Pancreas (tissue), 10 donors: ENCODE measurements at places on chromosomes 11 and 22.

- H3K4me3 ChIP-seq, result no peak overlapping the region
- DNase-seq, result no peak
- H3K4me1 ChIP-seq, result no peaks in the 10 kb centered on the region
Measured at GRCh38 chr11:5541427-5541826, 6.9 kb downstream of the OR52H1 start.

DNA sequence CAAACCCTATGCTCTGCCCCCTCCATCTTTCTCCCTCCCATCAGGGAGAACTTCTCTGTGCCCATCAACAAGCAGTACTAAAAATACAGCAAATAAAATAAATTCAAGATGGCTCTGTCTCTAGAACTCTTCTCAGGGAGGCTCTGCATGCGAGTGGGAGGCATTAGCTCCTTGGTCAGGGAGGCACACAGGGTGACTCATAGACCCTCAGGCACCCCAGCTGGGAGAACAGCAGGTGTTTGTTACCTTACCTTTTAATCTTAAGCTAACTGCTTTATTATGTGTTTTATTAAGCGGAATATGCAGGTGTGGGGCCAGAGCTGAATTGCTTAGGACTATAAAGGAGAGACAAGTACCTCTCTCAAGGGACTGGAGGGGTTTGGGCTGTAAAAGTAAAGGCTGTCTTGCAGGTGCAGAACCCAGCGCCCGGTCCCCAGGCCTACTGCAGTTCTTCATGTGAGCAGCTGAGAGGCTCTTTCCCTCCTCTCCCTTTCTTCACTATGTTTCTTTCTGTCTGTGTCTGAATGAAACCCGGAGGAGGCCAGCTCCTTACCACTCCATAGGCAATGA lies 20.8 kb downstream of the CSNK2A3 start:
- no peak overlapping the region for H3K4me3 ChIP-seq
- no peaks in the 10 kb centered on the region for H3K36me3 ChIP-seq
- H3K27ac ChIP-seq, result no peak overlapping the region
- no peak for DNase-seq
- H3K4me1 ChIP-seq, result no peaks in the 10 kb centered on the region
- H3K27me3 ChIP-seq, result no peaks in the 10 kb centered on the region

GRCh38 chr22:24105013-24105360 lies 76.3 kb upstream of the SUSD2 start:
- no peak overlapping the region for H3K4me3 ChIP-seq
- H3K27ac ChIP-seq, result no peak overlapping the region
- H3K4me1 ChIP-seq, result no peaks in the 10 kb centered on the region

- no peak overlapping the region for H3K4me3 ChIP-seq
- no peaks in the 10 kb centered on the region for H3K4me1 ChIP-seq
- no peaks in the 10 kb centered on the region for H3K36me3 ChIP-seq
- peak; percentile 94 for DNase-seq
- no peak overlapping the region for H3K27ac ChIP-seq
Measured at GRCh38 chr22:24247564-24248344, 2.9 kb upstream of the GGT5 start.

GRCh38 chr11:110870816-110871522 lies 158.7 kb upstream of the ARHGAP20 start:
- H3K27me3 ChIP-seq, result no peaks in the 10 kb centered on the region
- H3K27ac ChIP-seq, result no peak overlapping the region
- H3K4me3 ChIP-seq, result no peak overlapping the region
- no peak for DNase-seq
- no peaks in the 10 kb centered on the region for H3K4me1 ChIP-seq

DNA sequence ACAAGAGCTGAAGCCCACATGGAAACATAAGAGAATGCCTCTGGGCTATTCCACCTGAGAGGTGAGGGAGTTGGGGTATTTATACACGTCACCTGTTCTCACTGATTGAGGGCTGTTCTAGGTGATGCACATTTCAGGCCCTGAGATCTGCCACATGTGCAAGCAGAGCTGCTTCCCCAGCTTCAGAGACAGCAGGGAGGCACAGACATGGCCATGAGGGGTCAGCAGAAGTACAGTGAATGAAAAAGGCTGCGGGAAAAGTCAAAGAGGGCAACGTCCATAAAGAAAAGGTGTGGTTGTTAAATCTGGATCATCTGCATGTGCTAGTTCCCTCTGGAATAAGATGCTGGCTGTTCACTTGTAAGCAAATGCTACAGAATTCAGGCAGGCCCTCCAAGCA lies 75.4 kb downstream of the GAB4 start:
- no peak overlapping the region for H3K4me3 ChIP-seq
- H3K36me3 ChIP-seq, result no peaks in the 10 kb centered on the region
- no peak overlapping the region for H3K27ac ChIP-seq

DNA sequence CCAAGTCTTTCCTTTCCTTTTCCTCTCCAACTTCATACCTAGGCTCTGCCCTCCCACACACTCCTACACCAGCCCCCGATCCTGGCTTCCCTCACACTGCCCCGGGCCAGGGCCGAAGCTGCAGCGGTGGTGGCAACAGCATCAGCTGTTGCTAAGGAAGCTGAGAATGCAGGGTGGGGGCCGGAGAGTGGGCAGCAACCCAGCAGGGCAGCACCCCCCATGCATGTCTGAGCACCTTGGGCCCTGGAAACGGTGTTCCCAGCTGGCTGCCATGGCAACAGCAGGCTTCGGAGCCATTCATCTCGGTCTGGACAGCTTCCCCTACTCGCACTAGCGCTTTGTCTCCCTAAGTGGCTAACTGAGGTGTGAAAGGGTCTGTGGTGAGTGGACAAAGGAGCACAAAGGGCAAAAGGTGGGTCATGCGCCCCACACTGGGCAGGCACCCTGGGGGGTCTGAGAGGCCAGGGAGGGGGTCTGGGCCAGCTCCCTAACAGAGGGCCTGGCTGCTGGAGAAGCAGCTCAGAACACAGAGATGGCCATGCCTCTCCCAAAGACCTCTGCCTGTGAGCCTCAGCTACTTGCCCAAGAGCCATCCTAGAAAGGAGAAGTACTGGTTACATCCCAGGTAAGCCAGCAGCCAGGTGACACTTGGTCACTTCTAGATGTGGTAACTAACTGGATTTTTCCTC lies 42.1 kb upstream of the JAM3 start:
- no peaks in the 10 kb centered on the region for H3K36me3 ChIP-seq
- no peak for DNase-seq
- no peak overlapping the region for H3K4me3 ChIP-seq
- H3K4me1 ChIP-seq, result no peaks in the 10 kb centered on the region
- H3K27me3 ChIP-seq, result no peaks in the 10 kb centered on the region
- no peak overlapping the region for H3K27ac ChIP-seq

- no peak overlapping the region for H3K4me3 ChIP-seq
- no peaks in the 10 kb centered on the region for H3K4me1 ChIP-seq
- H3K27me3 ChIP-seq, result no peaks in the 10 kb centered on the region
- H3K27ac ChIP-seq, result no peak overlapping the region
- H3K36me3 ChIP-seq, result no peaks in the 10 kb centered on the region
Measured at GRCh38 chr22:47249370-47249928, 487.0 kb downstream of the TBC1D22A start.

DNA sequence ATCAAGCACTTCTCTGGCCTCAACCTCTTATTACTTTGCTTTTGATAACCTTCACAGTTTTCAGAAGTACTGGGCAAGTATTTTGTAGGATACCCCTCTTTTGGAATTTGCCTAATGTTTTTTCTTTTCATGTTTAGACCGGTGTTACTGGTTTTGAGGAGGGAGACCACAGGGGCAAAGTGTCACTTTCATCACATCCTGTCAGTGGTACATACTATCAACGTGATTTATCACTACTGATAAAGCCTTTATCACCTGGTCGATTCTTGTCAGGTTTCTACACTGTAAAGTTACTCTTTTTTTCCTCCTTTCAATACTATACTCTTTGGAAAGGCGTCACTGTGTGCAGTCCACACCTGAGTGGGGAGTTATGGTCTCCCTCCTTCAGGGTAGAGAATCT lies 26.7 kb downstream of the QSER1 start:
- no peaks in the 10 kb centered on the region for H3K36me3 ChIP-seq
- peaks cover 2% of the 10 kb centered on the region for H3K4me1 ChIP-seq
- DNase-seq, result no peak
- H3K27me3 ChIP-seq, result no peaks in the 10 kb centered on the region
- no peak overlapping the region for H3K4me3 ChIP-seq

DNA sequence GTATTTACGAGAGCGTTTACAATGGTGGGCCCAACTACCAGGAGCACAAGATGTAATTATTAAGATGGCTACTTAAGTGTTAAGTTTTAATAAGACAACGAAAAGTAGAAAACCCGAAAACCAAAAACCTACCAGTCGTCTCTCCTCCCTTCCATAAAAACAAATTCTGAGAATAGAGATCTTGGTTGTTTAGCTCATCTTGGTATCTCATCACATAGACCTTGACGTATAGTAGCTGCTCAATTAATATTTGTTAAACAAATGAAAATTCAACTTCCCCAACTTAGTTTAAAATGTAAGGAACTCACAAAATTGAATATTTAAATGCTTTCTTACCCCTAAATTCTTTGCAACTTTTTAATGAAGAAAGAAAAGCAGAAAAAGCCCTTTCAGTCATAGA lies 669 bp downstream of the KDM4D start:
- H3K4me1 ChIP-seq, result peaks cover 10% of the 10 kb centered on the region
- H3K36me3 ChIP-seq, result no peaks in the 10 kb centered on the region
- H3K4me3 ChIP-seq, result peak overlapping the region; percentile 51
- no peak for DNase-seq
- H3K27me3 ChIP-seq, result no peaks in the 10 kb centered on the region

DNA sequence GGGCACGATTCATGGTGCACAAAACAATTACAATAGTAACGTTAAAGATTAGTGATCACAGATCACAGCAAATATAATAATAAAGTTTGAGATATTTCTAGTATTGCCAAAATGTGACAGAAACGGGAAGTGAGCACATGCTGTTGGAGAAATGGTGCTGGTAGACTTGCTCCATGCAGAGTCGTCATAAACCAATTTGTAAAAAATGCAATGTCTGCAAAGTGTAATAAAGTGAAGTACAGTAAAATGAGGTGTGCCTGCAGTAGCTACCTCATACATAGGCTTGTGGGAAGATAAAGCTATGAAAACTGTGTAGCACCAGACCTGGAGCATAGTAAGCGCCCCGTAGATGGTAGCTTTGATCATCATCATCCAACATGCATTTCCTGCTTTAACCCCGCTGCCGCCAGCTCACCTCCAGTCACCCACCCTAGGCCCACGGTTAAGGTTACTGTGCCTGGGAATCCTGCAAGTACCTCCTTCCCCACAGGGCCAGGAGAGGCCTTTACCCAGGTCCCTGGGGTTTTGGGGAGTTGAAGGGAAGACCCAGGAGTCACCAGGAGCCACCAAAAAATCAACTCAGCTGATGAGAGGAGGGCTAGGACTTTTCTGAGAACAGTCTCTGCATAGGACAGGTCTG lies 59.2 kb downstream of the MYO7A start:
- no peaks in the 10 kb centered on the region for H3K27me3 ChIP-seq
- no peaks in the 10 kb centered on the region for H3K4me1 ChIP-seq
- H3K36me3 ChIP-seq, result no peaks in the 10 kb centered on the region
- DNase-seq, result no peak
- H3K4me3 ChIP-seq, result no peak overlapping the region

GRCh38 chr11:15430381-15430780 lies 315.7 kb downstream of the INSC start:
- no peaks in the 10 kb centered on the region for H3K36me3 ChIP-seq
- no peaks in the 10 kb centered on the region for H3K4me1 ChIP-seq
- no peak for DNase-seq
- no peak overlapping the region for H3K4me3 ChIP-seq
- H3K27ac ChIP-seq, result no peak overlapping the region

GRCh38 chr11:1917523-1918435 lies 1.7 kb upstream of the TNNT3 start:
- H3K27ac ChIP-seq, result no peak overlapping the region
- H3K27me3 ChIP-seq, result no peaks in the 10 kb centered on the region
- no peaks in the 10 kb centered on the region for H3K4me1 ChIP-seq
- DNase-seq, result peak; percentile 71
- H3K36me3 ChIP-seq, result no peaks in the 10 kb centered on the region

DNA sequence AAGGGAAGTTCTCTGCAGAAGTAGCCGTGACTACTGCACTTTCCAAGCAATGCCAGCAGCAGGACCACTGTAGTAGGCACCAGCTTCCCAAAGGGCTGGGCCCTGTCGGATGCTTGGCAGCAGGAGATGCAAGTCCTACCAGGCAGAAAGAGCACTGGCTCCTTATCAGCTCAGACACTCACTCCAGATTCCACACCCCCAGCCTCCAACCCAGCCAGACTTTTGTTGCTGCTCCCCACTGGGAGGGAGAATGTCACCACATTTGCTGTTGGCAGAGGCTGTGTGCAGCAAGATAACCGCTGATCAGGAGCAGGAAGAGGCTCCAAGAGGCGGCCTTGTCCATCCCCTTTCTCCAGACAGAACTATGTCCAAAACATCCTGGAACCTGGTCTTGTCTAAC lies 118.7 kb downstream of the C11orf58 start:
- H3K27ac ChIP-seq, result no peak overlapping the region
- H3K4me1 ChIP-seq, result no peaks in the 10 kb centered on the region
- no peak overlapping the region for H3K4me3 ChIP-seq
- no peaks in the 10 kb centered on the region for H3K27me3 ChIP-seq
- no peaks in the 10 kb centered on the region for H3K36me3 ChIP-seq

- H3K27me3 ChIP-seq, result no peaks in the 10 kb centered on the region
- no peak overlapping the region for H3K27ac ChIP-seq
- no peak overlapping the region for H3K4me3 ChIP-seq
- no peak for DNase-seq
Measured at GRCh38 chr22:29348041-29348440, 32.5 kb upstream of the RASL10A start.

DNA sequence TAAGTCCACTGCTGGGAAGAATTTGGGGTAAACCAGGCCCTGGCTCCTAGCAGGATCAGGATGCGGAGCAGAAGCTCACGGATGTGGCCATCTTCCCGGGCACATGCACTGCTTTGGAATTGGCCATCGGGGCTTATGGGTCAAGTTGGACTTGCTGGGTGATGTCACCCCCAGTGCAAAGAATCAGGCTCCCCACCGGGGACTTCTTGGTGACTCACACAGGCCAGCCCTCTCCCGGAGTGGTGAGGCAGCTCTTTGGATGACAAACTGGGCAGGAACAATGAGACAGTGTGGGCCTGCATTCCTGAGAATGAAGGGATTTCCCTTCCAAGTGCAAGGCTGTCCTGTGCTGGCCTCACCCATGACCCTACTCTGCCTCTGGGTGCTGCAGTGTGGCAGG lies 128.8 kb upstream of the ANO1 start:
- DNase-seq, result peak; percentile 38
- H3K27ac ChIP-seq, result no peak overlapping the region
- no peaks in the 10 kb centered on the region for H3K36me3 ChIP-seq
- H3K27me3 ChIP-seq, result no peaks in the 10 kb centered on the region
- H3K4me1 ChIP-seq, result no peaks in the 10 kb centered on the region

GRCh38 chr11:66281776-66282467 lies 3.9 kb downstream of the CNIH2 start:
- no peak overlapping the region for H3K4me3 ChIP-seq
- H3K27ac ChIP-seq, result peak overlapping the region; percentile 16
- H3K36me3 ChIP-seq, result no peaks in the 10 kb centered on the region
- H3K27me3 ChIP-seq, result no peaks in the 10 kb centered on the region
- H3K4me1 ChIP-seq, result peaks cover 5% of the 10 kb centered on the region

- no peaks in the 10 kb centered on the region for H3K27me3 ChIP-seq
- no peaks in the 10 kb centered on the region for H3K4me1 ChIP-seq
- DNase-seq, result no peak
Measured at GRCh38 chr11:92675810-92676209, 293.6 kb upstream of the MTNR1B start.
